Left cardiac atrium (tissue), 4 donors: ENCODE measurements at places on chromosomes 2 and 18. TPM values are rescaled to one million over a fixed set of nuclear protein-coding genes. Genes with fewer than 3 reads are reported as not detected.

DNA sequence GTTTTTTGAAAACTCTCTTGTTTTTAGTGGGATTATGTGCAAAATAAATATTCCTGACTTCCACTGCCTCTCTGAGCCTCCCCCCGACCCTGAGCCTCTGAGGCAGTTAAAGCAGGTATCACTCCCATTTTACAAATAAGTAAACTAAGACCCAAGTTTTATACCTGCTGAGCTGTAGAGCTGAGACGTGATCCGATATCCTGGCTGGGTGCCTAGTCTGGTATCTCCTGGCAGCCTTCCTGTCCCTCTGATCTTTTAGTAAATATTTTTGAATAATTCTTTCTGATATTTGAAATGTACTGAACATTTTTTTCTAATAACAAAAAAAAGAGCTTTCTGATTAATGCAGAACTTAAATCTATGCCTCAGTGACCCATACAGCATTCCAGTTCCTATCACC, 108.3 kb upstream of the NOSTRIN start:
- no peak for DNase-seq

DNA sequence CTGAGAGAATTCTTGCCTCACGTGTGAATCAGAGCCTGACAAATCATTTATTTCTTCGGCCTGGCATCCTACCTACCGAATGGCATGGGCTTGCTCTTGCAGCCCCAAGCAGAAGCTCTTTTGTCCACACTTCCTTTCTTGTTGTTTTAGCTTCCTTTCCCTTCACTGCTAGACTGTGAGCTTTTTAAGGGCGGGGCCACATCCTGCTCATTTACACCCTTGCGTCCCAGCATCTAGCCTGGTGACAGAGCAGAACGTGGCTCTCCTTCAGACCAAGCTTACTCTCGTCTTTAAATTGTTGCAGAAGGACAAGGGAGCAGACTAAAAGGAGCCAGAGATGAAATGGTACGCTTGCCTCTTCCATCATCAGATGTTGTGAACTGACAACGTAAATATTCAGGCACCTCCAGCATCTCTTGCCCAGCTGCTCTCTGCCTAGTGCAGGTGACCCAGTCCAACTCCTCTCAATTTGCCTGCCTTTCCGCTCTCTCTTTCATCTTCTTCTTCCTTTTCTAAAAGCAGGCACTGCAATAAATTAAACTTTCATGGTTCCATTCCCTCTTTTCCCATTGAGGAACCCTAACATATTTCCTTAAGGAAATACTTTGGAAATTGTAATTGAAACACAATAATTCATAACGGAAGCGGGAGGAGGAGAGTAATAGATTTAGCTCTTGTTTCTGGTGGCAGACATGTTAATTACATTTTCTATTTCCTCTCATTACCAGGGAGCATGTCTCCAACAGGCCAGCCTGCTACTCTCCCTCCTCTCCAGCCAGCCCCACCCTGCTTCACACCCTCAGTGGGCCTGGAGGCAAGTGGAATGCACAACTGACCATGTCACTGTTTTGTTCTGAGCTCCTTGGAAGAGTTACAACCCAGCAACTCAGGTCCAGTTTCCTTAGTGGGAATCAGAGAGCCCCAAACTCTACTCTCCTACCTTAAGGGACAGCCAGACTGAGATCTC, 228.1 kb upstream of the TRIB2 start:
- no peak for DNase-seq

- DNase-seq, result no peak
Observed at GRCh38 chr2:113376913-113377445, 60.5 kb upstream of the ZNG1B start.

- DNase-seq, result no peak
Observed at GRCh38 chr2:152084076-152084475, 14.8 kb downstream of the CACNB4 start.

- no peak for DNase-seq
Observed at GRCh38 chr2:105443617-105444598, 45.1 kb upstream of the FHL2 start.

- DNase-seq, result no peak
Observed at GRCh38 chr18:56323673-56324072, 314.7 kb downstream of the TXNL1 start.

GRCh38 chr2:7044253-7045250, 127.3 kb downstream of the RNF144A start:
- peak; percentile 75 for DNase-seq

- no peak for DNase-seq
Observed at GRCh38 chr2:222033541-222033940, 265.3 kb downstream of the PAX3 start.

GRCh38 chr18:21599585-21600525, 649 bp downstream of the ESCO1 start:
- DNase-seq, result peak; percentile 65

DNA sequence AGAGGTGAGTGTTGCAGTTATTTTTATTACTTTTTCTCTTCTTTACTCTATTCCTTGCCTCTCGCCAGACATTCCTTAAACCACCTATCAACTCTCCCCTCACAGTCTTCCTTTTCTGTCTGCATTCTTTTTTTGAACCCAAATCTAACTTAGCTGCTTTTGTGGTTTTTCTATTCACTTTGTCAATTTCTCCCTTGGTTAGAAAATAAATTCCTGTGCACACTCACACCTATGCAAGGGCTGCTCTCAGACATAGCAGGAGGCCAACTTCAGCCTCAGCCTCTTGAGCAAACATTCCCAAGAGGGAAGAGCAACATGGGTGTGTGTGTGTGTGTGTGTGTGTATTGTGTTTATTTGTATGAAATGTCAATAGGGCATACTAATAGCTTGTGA, 808.6 kb downstream of the RNF144A start:
- DNase-seq, result no peak

- DNase-seq, result no peak
Observed at GRCh38 chr2:2720351-2720750, 389.3 kb upstream of the MYT1L start.

- DNase-seq, result no peak
Observed at GRCh38 chr2:66538291-66538690, 103.4 kb downstream of the MEIS1 start.

DNA sequence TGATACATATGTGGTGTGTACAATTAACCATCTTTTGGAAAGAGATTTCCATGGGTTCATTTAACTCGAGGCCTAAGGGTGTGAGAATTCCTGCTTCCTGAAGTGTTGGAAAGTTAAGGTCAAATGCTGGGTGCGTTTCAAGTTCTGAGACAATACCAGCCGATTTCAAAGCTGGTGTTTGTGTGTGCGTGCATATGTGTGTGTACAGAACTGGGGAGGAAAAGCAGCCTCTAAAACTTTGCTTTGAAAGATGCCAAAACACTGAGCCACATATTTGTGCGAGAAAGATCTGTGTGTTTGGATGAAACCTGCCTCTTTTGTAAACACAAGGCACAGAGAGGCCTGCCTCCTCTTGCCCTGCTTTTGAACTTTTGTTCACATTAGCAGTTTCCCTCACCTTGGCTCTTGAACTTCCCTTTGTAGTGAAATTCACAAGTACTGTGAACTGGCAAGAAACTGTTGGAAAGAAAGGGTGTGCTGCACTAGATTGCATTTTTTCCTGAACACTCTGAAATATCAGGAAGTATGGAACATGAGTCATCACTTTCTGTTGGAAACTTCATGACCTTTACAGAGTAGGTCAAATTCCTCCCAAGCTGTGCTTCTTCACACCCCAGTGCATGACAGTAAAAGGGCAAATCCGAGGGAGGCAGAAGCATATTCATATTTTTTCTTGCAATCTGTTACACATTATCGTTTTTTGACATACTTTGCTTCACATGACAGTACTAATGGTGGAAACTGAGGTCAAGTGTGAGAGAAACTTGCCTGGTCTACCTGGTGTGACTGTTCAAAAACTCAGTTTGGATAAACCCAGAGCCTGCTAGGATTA, 20.0 kb upstream of the CAVIN2 start:
- no peak for DNase-seq

GRCh38 chr2:42123426-42123825, 45.7 kb upstream of the EML4 start:
- DNase-seq, result no peak

GRCh38 chr18:40921845-40922629, 1033.0 kb upstream of the PIK3C3 start:
- no peak for DNase-seq

DNA sequence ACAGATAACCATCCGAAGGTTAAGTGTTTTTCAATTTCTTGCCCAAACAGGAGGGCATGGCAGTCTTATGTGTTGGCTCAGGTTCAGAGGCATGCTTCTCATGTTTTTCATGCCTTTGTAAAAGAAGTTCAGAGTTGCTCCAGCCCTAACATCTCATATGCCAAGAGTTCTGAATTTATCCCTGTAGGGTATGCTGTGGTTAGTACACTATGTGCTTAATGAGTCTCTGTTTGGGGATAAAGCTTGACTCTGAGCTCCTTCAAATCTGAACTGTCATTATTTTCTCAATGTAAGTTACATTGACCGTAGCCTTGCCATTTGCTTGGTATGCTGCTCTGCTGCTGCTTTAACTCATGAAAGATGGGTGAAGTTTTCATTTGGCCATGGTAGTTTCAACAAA, 67.9 kb upstream of the PNPT1 start:
- no peak for DNase-seq

- DNase-seq, result no peak
Observed at GRCh38 chr2:10980886-10981425, 69.2 kb downstream of the KCNF1 start.

GRCh38 chr18:12035481-12035880, 54.2 kb downstream of the IMPA2 start:
- no peak for DNase-seq

- peak; percentile 31 for DNase-seq
Observed at GRCh38 chr2:211745295-211746097, 793.1 kb downstream of the ERBB4 start.

DNA sequence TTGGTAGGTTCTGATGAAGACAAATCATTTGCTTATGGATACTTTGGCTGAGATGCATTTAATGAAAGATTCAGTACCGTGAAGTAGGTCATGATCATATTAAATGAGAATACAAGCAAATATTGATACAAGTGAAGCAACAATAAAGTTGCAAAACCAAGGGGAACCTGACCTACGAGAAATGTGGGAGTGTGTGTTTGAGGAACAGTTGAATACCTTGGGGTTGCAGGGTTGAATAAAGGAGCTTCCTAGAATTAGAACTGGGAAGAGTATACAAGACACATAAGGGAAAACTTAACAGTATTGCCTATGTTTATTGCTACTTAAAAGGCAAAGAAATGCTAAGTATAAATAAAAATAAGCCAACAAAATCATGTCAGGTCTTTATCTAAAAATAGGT, 702.9 kb downstream of the ERBB4 start:
- no peak for DNase-seq

DNA sequence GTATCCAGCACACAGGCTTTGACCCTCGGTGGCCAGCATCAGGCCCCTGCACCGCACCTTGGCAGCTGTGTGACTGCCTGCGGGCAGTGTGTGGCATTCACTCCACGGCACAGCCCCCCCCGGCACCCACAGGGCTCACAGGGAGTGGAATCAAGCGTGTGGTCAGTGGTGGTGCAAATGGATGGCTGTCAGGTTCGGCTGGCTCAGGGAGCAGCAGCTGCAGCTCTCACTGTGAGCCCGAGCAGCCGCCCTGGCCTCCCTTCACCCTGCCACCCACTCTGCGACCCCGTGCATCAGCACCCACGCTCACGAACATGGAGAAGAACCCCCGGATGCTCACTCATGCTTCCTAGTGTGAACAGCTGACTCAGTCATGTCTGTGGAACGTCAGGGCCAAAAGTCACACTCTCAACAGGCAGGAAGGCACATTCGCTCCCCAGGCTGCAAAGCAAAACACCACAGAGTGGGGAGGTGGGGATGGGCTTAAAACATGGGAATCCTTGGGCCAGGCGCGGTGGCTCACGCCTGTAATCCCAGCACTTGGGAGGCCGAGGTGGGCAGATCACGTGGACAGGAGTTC, 41.5 kb upstream of the GPC1 start:
- DNase-seq, result no peak

DNA sequence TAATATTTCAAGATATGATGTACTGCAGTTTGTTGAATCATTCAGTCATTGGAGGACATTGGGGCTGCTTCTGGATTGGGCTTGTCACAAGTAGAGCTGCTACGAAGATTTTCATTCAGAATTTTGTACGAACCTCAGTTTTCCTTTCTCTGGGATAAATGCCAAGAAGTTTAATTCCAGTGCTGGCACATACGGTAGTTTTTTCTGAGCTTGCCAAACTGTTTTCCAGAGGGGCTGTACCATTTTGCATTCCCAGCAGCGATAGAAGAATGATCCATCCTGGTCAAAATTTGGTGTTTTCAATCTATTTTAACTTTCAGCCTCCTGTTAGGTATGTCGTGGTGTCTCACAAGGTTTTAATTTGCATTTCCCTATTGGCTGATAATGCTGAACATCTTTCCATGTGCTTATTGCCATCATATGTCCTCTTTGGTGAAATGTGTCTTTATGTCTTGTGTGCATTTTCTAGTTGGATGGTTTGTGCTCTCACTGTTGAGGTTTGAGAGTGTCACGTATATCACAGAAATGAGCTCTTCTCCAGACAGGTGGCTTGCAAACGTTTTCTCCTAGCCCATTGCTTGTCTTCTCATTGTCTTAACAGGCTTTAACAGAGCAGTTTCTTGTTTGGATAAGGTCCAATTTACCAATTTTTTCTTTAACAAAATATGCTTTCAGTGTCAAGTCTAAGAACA, 612.6 kb downstream of the GALR1 start:
- no peak for DNase-seq

DNA sequence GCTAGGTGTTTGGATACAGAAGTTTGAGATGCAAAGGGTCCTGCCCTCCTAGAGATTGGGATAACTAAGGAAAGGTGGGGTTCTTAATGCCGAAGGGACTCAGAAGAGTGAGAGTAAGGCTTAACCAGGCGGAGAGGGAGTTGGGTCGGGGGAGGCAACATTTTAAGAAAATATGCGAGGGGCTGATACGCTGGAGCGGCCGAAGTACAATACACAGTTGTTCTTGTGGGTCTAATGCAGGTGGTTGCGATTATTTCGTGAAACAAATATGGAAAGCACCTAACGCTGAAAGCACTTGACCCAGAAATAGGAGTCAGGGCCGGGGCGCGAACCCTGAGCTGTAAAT, 344 bp upstream of the MRPL33 start:
- no peak for DNase-seq

- DNase-seq, result no peak
Observed at GRCh38 chr2:232714969-232715368, 17.8 kb downstream of the GIGYF2 start.

GRCh38 chr2:72955228-72956049, 38.1 kb downstream of the EMX1 start:
- DNase-seq, result no peak

GRCh38 chr2:183149489-183149888, 25.2 kb downstream of the NUP35 start:
- no peak for DNase-seq

GRCh38 chr2:19823507-19823906, 78.3 kb downstream of the TTC32 start:
- DNase-seq, result no peak

- DNase-seq, result no peak
Observed at GRCh38 chr2:47653902-47654789, 128.8 kb upstream of the MSH6 start.

- no peak for DNase-seq
Observed at GRCh38 chr2:82395531-82395930, 2063.5 kb downstream of the SUCLG1 start.

The REG1B gene
- not detected for total RNA-seq

The RRM2 gene
- 6.1 TPM for total RNA-seq

The OTOS gene
- total RNA-seq, result not detected

The EPB41L3 gene
- total RNA-seq, result 34.8 TPM

The DSC2 gene
- total RNA-seq, result 18.0 TPM

The C2orf72 gene
- total RNA-seq, result not detected

The USP34 gene
- total RNA-seq, result 44.1 TPM

The G6PC2 gene
- total RNA-seq, result not detected

The COL6A3 gene
- total RNA-seq, result 186 TPM

The IL18RAP gene
- 1.1 TPM for total RNA-seq

The PPP1R1C gene
- 5.0 TPM for total RNA-seq

The CD302 gene
- total RNA-seq, result 31.4 TPM

The ACADL gene
- 4.6 TPM for total RNA-seq

The ESPNL gene
- total RNA-seq, result 0.15 TPM
